ENCODE measurements at places on chromosomes 3 and 15.
A peak's percentile ranks its signal among the peaks of the same experiment; 100 is the strongest.

- DNase-seq: no peak
Observed at GRCh38 chr3:139151530-139151929, 106.8 kb upstream of the PRR23C start.

GRCh38 chr3:169052465-169053302, 610.8 kb downstream of the MECOM start:
- no peak for DNase-seq

DNA sequence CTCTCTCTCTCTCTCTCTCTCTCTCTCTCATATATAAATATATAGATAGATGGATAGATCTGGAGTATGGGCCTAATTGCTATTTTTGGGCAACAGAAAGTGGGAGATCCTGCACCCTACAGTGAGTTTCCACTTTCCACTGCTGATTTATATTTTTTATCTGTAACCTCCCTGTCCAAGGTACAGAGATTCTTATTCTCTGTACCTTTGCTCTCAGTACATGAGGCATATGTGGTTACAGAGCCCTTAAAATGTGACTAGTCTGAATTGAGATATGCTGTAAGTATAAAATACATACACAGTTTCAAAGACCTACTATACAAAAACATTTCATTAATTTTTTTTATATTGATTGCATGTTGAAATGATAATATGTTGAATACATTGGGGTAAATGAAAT, 51.1 kb upstream of the FOXP1 start:
- DNase-seq: no peak

DNA sequence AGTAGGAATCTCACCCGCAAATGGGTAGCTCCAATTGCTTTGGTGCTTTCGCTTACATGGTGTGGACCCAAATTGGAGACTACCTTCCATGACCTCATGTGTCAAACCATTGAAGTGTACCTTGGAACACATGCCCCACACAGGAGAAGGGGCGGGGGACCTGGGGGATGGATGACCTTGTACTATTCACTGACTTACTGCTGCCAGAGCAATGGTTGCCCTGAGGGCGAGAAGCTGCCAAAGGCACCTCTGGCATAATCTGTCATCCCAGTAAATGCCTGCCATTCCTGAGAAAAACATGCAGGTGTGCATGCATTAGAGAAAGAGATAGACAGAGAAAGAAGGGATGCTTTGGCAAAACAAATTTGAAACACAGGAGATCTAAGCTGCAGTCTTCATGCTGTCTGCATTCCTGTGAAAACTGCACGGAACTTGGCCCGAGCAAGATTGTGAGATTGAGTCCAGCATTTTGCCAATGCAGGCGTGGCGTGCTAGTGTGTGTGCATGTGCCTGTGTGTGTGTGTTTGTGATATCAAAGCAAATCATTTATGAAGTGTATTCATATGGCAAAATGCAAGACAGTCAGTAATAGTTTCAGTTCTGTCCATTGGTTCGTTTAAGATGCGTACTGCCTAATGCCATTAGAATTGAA, 219.5 kb upstream of the MDFIC2 start:
- DNase-seq: no peak

DNA sequence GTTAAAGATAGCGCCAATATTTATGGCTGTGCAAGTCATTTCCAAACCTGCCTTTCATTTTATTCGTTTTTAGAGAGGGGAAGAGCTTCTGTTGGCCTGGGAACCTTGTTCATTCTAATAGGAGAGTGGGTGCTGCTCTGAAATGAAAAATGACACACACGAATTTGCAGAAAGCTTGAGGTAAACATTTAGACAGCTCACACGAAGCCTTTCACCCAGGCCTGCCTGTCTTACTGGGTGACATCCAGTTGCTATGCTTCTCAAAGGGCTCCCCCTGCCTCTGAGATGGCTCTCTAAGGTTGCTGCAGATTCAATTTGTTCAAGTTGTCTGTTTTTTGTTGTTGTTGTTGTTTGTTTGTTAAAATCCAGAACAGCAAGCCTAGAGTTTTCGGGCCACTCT, 18.2 kb downstream of the PEX5L start:
- no peak for DNase-seq

- DNase-seq: no peak
Observed at GRCh38 chr3:70982700-70983140, 600.8 kb downstream of the FOXP1 start.

- DNase-seq: no peak
Observed at GRCh38 chr3:140494970-140495369, 182.9 kb upstream of the TRIM42 start.

- peak; percentile 85 for DNase-seq
Observed at GRCh38 chr15:31215490-31216214, 111.0 kb upstream of the KLF13 start.

DNA sequence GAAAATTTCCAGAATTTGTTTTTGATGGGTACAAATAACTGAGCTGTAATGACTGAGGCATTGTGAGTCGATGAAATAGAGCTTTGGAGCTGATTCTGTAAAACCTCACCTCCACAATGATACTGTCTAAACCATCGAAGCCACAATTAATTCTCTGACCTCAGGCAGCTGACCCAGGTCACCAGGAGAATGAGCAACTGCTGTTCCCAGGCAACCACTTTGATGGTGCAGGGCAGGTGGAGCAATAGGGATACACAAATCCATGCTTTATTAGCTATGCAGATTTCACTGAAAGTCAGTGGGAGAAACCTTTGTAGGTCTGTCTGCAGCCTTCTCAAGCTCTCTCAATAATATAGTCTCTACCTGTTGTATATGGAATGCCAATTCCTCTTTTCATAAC, 204.4 kb downstream of the RYR3 start:
- no peak for DNase-seq

GRCh38 chr3:72679540-72680198, 168.6 kb downstream of the SHQ1 start:
- DNase-seq: no peak

DNA sequence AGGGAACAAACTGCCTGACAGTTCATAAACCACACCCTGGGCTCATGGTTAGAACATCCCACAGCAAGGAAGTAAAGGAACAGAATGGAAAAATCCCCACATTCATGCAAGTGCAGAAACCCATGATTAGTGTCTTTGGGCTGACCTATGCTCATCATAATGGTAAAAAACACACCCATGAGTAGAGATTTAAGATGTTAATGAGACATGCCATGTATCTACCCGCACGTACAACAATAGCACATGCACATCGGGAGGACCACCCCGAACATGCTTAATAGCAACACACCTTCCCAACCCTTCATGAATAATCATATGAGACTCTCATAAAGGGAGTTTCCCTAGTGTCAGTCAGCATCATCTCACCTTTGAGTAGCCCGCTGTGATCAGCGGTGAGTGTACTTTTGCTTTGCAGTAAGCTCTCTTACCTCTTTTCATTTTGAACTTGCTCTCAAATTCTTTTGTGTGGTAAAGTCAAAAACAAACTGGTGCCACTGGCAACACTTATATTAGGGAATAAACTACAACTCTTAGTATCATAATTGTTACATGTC, 23.2 kb downstream of the ZBED2 start:
- DNase-seq: no peak

DNA sequence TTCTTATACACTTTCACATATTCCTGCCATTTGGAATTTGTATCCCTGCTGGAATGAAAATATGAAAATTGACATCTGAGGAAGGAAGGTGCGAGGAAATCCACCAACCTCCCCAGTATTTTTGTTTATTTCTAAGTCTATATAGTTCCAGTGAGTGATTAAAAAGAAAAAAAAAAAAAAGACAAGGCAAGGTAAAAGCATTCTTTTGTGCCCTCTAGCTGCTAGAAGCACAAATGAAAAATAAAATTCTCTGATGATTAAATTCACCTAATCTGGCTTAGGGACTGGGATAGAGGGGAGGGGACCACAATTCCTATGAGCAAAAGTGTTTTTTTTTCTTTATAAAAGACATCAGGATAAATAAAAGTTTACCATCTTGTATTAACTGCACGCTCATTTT, 370.9 kb downstream of the NR2F2 start:
- no peak for DNase-seq

- no peak for DNase-seq
Observed at GRCh38 chr3:58012302-58012701, 4.1 kb downstream of the FLNB start.

- no peak for DNase-seq
Observed at GRCh38 chr15:95995375-95996168, 334.9 kb upstream of the NR2F2 start.

- no peak for DNase-seq
Observed at GRCh38 chr15:81091889-81092558, 42.0 kb upstream of the CFAP161 start.

GRCh38 chr15:51331141-51331540, 7.3 kb downstream of the CYP19A1 start:
- no peak for DNase-seq

DNA sequence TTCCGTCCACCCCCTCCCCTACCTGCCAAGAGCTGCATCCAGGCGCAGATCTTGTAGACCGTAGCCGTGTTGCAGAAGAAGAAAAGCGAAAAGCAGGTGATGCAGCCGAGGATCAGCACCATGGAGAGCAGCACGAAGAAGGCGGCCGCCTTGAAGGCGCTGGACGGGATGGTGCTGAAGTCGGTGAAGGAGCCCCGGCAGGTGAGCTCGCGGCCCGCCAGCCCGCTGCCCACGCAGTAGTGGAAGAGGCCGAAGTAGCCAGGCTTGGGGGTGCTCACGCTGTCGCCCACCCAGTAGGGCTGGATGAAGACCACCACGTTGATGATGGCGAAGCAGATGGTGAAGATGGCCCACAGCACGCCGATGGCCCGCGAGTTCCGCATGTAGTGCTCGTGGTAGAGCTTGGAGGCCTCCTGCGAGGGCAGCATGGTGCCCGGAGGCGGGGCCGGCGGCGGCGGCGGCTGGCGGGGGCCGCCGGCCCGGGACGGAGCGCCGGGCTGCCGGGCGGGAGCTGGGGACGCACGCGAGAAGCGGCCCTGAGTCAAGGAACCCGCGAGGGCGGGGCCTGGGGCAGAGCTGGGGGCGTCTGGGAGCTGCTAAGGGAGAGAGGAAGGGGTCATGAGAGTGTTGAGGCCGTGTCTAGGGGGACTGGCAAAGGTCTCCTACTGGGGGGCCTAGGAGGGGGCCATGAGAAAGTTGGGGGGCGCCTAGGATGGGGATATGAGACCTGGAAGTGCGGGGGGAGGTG, 1.2 kb downstream of the LHFPL4 start:
- DNase-seq: peak; percentile 68

GRCh38 chr15:32721596-32721995, 3.8 kb downstream of the GREM1 start:
- no peak for DNase-seq

DNA sequence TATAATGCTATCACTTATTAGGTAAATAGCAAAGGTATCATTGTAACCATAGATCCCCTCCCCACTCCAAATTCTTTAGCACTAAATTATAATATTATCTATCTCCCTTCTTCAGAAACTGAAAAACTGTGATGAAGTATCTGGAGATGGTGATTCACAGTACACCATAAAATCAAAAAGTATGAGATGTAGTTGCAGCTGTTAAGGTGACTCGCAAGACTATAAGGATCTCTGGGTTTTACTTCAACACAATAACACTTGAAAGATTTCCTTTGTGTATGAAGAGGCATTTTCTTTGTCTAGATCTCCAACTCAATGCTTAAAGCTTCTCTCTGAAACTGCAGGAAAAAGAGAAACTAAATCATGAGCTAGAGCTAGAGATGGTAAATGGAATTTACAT, 46.9 kb downstream of the IFT57 start:
- no peak for DNase-seq

GRCh38 chr15:68849497-68849896, 28.8 kb upstream of the ANP32A start:
- DNase-seq: no peak

GRCh38 chr15:77201665-77202064, 130.8 kb upstream of the TSPAN3 start:
- DNase-seq: no peak

DNA sequence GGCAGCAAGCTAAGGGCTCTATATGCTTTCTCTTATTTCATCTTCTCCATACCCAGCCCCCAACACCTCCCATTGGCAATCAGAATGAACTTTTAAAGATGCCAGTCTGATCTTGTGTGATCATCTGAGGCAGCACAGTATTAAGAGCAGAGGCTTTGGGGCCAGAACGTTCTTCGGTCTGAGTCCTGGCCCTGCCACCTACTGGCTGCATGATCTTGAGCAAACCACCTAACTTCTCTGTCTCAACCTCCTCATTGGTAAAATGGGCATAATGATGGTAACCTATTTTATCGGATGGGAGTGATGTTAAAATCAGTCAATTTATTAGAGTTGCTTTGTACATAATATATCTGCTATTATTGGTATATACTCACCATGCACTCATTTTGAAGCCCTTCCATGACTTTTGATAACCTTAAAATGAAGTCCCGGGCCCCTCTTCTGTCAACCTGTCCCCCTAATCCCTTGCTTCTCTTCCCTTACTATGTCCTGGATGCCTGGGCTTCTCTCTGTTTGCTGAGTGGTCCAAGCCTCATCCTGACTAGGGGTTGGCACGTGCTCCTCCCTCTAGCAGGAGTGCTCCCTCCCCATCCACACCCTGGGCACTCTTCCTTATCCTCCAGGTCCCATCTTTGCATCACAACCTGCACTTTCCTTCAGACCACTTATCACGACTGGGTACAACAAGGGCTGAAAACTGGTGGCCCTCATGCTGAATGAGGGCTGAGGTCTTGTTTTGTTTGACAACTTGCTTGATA, 6.3 kb downstream of the EFCAB12 start:
- no peak for DNase-seq

DNA sequence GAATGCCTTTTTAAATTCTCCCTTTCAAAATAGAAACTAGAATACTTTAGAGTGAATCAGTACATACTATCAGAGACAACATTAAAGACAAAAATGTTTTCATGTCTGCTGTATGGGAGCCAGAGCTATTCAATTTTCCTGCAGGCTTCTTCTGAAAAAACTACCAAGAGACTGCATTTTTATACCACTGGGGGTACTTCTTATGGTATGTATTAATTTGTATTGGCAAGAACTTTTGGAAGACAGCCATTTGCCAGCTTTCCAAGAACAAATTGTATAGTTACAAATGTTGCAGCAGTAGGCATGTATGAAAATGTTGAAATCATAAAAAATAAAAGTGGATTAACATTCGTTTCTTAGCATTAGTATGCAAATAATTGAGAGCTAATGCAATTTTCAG, 1010.0 kb upstream of the CADM2 start:
- no peak for DNase-seq

- no peak for DNase-seq
Observed at GRCh38 chr15:51332206-51333147, 5.9 kb downstream of the CYP19A1 start.
